ENCODE measurements at places on chromosomes 4 and X.

GRCh38 chr4:104064646-104065577, 345.1 kb upstream of the TACR3 start:
- no peak for DNase-seq

GRCh38 chr4:174989791-174990190, 71.6 kb downstream of the ADAM29 start:
- no peak for DNase-seq

DNA sequence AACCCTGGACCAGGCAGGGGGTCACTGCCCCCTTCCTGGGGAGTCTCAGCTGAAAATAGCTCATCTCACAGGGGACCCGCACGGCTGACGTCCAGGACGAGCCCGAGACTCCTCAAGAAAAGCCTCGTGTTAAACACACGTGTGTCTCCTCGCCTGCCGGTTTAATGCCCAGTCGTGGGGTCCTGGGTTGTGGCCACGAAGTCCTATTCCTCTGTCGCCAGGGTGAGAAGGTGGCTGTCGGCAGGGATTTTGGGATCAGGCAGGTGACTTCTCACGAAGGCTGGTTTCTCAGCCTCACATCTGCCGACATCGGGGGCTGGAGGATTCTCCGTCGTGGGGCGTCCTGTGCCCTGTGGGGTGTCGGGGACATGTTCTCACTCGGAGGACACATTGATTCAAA, 44.3 kb upstream of the PPP2R3B start:
- DNase-seq = no peak

GRCh38 chr4:8435656-8436121, 4.8 kb downstream of the ACOX3 start:
- no peak for DNase-seq

DNA sequence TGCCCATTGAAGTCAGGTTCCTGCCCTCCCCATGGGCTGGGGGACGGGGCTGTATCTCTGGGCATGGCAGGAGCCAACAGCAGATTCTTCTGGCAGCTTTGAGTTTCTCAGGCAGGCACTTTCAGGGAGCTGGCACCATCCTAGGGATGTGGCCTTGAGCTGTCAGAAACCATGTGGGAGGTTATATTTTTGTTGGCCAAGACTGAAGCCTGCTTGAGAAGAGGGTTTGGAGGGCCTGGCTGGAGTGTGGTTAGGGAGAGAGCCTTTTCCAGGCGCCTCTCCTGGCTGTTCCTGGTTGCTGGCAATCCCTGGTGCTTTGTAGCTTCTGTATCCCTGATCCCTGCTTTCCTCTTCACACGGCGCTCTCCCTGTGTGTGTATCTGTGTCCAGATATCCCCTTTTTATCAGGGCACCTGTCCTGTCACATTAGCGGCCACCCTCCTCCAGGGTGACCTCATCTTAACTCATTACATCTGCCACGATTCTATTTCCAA, 30.6 kb upstream of the SORCS2 start:
- DNase-seq = no peak

DNA sequence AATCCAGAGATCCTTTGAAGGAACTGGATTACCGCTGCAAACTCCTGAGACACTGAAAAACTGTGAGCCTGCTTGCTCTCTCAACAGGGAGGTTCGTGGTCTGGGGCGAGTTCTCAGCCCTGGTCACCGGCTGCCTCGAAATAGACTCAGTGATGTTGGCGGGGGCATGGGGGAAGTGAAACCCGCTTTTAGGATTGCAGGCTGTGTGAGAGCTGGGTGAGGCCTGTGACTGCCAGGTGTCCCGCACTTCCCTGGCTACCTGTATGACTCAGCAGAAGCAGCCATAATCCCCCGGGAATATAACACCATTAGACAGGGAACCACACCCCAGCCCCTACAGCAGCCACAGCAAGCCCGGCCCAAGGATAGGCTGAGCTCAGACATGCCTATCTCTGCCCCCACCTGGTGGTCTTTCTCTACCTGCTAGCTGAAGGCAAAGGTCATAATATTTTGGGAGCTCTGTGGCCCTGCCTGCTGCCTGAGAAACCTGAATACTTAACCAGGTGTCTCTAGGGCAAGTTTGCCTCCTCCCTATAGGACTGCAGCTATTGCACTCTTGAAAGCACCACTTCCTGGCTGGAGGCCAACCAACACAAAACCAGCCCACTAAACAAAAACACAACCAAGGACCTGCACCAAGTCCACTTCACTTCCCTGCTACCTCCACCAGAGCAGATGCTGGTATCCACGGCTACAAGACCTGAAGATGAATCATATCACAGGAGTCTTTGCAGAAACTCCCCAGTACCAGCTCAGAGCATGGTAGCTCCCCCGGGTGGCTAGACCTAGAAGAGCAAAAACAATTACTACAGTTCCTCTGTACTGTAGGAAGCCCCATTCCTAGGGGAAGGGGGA, 202.0 kb downstream of the RRAGB start:
- no peak for DNase-seq

- no peak for DNase-seq
These were observed 34.9 kb upstream of the CRMP1 start for GRCh38 chr4:5927747-5928146.

DNA sequence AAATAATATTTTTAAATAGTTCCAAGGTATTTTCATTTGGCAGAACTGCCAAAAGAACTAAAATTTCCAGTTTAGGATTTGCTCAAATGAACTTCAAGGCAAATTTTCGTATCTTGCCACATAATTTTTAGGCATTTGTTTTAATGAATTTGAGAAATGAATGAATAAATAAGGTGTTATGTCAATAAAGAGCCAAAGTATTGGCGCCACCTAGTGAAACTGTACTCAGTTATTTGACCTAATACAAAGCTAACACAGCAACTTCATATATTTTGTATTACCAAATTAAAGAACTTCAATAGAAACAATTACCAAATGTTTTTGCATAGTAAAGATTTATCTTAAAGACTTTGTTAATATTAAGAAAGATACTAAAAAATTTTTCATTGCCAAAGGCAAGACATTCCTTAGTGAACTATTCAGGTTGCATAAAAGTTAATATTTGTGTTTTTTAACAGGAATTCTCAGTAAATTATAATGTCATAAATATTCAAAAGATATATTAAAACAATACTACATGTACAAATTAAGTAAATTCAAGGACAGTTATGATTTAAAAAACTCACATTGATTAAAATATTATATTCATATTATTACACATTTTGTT, 50.3 kb downstream of the STPG2 start:
- no peak for DNase-seq

DNA sequence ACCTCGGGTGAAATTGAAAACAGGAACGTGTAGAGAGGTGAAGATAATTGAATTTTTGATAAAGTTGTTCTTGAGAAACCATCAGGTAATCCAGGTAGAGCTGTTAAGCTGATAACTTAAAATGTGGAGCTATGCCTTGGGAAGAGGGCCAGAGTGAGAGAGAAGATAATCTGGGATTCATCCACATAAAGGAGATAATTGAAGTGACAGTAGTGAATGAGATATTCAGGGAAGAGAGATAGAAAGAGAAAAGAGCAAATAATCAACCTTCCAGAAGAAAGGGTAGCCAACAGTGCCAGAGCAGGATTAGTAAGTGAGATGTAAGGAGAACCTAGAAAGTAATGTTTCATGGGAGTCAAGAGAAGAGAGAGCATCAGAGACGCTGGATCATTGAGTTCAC, 297.6 kb downstream of the PACRGL start:
- DNase-seq = no peak

DNA sequence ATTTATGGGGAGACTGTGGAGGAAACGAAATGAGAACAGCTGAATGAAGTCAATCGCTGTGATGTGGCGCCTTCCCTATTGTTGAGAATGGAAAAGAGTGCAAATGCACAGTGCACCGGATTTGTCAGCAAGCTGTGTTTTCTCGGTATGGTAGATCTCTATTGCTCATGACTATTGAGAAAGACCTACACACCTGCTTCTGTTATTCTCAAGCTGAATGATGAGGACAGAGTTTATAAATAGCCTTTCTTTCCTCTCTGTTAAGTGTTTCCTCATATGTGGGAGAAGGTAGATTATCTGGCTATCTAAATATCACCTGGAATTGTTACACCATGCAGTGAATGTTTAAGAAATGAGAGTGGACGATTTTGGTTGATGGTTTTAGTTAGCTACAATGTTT, 650.7 kb downstream of the IL1RAPL1 start:
- no peak for DNase-seq

DNA sequence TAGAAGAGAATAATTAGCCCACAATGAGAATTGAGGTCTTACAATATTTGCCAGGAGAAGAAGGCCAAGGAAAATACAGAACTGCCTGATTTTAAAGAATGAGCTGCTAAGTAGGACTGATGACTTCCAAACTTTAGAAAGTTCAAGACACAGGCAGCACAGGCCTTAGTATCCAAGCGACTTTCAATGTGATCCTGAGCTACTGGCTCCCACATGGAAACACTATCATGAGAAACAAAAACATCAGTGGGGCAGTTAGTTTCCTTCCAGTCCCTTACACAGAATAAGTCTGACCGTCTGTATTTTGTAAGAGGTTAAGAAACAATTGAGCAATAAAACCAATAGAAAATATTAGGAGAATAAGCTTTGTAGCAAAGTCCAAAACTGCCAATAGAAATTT, 251.4 kb downstream of the COL25A1 start:
- DNase-seq = no peak

- no peak for DNase-seq
These were observed 68.4 kb downstream of the ARHGEF38 start for GRCh38 chr4:105620640-105621323.

DNA sequence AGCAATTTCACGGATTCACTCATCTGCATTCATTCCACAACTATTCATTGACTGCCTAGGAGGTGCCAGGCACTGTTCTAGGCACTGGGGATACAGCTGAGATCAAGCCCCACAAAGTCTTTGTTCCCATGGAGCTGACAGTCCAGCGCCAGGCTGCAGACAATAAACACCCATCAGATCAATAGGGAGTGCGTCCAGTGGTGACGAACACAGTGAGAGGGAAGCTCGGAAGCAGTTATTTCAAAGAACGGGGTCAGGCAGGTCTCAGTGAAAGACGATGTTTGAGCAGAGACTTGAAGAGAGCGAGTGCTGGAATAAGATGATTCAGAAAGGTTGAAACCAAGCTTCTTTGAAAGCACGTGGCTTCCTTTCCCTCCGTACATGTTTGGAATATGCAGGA, 167.2 kb downstream of the EVC2 start:
- DNase-seq = no peak

DNA sequence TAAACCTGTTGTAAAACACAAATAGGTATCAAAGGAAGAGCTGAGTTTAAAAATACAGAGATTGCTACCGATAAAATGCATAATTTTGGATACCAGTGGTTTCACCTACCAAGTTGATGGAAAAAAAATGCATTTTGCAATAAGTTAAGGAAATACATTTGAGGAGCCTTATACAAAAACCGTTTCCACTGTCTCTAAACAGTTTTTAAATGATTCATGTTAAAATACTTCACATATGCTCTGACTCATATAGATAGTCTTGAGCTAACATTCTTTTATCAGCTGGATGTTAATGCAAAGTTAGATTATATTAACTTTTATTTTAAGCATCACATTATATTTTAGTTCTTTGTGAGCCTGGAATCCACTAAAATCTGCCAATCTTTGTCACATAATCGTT, 50.6 kb upstream of the ANKRD17 start:
- DNase-seq = no peak

DNA sequence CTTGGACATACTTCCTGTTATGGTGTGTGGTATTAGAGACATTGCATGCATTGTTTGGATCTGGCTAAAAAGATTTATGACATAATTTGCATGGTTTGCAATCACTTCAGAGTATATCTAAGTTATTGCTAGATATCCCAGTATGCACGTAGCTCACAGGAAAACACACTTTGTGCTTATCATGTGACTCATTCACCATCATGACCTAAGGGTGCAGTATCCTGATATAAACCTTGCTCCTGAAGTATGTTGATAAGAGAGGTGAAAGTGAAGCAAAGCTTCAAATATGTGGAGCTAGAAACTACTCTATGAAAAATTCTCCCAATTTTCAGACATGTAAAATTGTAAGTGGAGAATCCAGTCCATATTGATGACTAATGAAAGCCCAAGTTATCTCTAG, 46.9 kb upstream of the GRXCR1 start:
- DNase-seq = no peak

DNA sequence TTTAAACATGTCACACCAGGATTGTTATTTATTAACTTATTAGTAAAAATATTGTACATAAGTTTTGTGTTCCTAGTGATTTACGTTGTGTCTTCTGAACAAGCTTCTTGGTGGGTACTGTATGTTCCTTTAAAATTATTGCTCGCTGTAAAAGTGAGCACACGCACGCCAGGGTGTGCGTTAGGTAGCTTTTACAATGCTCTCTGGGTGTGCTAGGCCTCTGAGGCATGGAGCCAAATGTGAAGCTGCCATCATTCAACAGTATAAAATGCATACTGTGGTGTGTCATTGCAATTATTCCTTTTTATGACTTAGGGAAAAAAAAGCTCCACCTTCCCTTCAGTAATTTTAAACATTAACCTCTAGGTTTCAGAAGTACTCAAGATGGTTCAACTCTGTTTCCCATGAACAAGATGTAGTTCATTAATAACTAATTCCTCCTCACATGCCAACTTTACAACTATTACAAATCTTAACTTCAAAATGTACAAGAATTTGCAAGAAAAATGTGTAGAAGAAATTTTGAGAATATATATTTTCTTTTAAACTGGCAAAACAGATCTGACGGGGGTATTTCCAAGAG, 42.4 kb downstream of the ATOH1 start:
- no peak for DNase-seq

- no peak for DNase-seq
These were observed 127.9 kb upstream of the PPP3CA start for GRCh38 chr4:101475246-101475645.

DNA sequence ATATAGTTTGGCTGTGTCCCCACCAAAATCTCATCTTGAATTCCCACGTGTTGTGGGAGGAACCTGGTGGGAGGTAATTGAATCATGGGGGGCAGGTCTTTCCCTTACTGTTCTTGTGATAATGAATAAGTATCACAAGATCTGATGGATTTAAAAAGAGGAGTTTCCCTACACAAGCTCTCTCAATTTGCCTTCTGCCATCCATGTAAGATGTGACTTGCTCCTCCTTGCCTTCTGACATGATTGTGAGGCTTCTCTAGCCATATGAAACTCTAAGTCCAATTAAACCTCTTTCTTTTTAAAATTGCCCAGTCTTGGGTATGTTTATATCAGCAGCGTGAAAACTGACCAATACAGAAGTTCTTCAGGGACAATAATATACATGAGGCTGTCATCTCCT, 425.1 kb downstream of the PABPC4L start:
- DNase-seq = no peak

DNA sequence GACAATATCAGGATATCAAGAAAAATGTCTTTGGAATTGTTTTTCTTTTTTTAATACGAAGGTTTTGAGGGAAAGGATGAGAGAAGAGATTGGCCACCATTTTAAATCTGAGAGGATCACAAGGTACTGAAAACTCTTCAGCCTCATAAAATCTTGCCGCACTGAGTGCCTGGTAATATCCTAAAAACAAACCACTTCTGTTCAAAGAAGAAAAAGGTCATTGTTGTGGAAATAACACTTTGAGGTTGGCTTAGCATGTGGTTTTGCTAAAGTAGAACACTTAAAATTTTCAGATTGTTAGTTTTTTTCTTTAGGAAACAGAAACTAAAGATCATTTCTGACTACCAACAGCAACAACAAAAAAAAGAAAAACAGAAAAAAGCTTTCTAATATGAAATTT, 1.0 kb upstream of the CLDN22 start:
- no peak for DNase-seq
